ENCODE measurements at places on chromosomes 6 and 20.

GRCh38 chr20:43681991-43682410 lies 15.1 kb downstream of the MYBL2 start:
- DNase-seq = no peak

DNA sequence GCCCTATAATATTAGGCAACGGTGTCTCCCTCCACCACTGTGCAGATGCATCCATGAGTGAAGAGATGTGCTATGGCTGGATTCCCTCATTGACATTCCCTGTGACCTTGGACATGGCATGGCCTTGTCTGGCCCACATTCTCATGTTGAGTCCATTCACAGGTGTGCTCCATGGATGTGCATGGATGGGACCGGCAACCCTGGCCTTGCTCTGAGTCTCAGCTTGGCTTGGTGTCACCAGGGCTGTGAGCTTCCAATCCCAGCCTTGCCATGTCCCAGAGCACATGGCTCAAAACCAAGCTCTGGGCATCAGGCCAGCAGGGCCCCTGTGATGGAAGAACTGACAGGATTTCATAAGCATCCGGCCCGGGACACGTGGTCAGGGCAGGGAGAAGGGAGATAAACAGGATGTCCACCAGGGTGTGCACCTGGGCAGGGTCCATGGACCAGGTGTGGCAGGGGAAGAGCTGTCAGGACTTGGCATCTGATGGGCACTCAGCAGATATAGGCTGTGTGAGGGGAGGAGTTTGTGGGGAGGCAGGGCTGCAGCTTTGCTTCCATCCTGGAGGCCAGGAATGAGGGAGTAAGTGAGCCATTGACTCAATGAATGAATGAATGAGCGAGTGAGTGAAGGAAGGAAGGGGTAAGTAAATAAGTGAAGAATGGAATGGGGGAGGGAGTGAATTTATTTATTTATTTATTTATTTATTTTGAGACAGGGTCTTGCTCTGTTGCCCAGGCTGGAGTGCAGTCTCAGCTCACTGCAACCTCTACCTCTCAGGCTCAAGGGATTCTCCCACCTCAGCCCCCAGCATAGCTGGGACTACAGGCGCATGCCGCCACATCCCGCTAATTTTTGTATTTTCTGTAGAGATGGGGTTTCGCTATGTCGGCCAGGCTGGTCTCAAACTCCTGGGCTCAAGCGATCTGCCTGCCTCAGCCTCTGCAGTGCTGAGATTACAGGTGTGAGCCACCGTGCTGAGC lies 15.7 kb downstream of the NRSN2 start:
- DNase-seq = no peak

DNA sequence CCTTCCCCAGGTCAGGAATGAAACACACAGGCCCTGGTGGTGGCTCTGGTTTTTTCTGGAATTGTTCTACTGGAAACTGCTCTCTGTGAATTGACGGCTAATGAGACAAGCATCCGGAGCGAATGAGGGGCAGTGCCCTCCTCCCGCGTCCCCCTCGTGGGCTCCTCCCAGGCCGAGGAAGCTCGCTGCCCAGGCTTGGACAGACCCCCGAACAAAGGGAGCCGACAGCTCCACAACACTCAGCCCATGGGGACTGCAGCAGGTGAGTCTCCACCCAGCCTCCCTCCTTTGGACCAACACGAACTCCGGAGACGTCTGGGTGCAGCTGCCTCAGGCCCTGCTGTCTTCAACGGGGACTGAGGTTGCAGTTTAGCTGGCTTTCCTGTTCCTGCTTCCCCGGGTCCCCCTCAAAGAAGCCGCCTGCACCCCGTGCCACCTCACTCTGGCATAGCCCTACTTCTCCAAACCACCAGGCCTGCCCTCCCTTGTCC lies 31.3 kb upstream of the AFDN start:
- DNase-seq = no peak

- DNase-seq = no peak
These were observed 264.4 kb downstream of the ESR1 start for GRCh38 chr6:152071843-152072242.

- no peak for DNase-seq
These were observed 54.0 kb downstream of the ASXL1 start for GRCh38 chr20:32411955-32412706.

GRCh38 chr6:2739335-2739734 lies 11.4 kb downstream of the MYLK4 start:
- no peak for DNase-seq

- no peak for DNase-seq
These were observed 473.1 kb downstream of the CDH26 start for GRCh38 chr20:60431349-60431748.

GRCh38 chr6:16184129-16184528 lies 54.3 kb upstream of the GMPR start:
- DNase-seq = no peak

GRCh38 chr6:144758602-144759001 lies 473.5 kb downstream of the UTRN start:
- DNase-seq = no peak

DNA sequence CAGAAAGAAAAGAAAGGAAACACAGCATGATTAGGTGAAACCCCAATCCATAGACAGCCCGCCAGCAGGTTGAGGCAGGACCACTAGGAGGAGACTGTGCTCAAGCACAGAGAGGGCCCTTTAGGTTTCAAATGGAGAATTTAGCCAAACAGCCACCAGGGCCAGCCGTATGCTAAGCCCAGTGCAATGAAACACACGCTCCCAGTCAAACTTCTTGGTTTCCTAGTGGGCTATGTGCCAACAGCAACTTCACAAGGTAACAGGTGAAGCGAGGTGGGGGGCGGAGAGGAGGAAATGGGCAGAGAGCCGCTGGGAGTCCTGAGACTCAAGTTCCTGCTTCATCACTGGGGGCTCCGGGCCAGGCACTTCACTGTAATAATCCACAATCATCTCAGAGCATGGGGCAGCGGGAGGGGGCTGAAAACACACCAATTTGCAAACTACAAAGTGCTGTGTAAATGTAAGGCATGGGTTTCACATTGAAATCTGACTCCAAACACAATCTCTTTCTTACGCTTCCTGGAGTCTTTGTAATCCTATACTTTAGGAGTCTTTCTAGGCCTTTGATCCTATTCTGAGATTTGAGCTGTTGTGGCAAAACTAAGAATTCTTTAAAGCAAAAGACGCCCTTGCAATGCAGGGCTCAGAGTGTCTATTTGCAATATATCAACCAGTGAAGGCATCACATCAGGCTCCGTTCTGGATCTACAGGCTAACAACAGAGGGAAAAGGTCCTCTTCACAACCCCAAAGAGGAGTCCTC lies 117.3 kb downstream of the OPRM1 start:
- DNase-seq = peak; percentile 47

- DNase-seq = no peak
These were observed 42.8 kb downstream of the HLA-DPB1 start for GRCh38 chr6:33118525-33119123.

DNA sequence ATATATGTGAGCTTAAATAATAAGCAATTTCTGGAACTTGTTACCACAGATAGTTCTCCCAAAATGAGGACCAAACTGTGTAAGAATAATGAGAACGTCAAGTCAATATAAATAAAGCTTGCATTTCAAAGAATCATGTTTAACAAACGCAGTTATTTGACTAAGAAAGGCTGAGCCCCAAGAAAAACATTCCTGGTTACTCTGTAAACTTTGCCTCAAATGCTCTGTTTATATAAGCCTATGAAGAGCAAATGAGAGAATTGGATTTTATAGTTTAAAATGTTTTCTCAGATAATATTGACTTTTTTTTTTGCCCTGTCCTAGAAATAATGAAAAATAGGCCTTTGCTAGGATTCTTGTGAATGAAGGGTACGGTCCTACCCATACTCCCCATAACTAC lies 81.3 kb downstream of the C6orf52 start:
- DNase-seq = no peak

DNA sequence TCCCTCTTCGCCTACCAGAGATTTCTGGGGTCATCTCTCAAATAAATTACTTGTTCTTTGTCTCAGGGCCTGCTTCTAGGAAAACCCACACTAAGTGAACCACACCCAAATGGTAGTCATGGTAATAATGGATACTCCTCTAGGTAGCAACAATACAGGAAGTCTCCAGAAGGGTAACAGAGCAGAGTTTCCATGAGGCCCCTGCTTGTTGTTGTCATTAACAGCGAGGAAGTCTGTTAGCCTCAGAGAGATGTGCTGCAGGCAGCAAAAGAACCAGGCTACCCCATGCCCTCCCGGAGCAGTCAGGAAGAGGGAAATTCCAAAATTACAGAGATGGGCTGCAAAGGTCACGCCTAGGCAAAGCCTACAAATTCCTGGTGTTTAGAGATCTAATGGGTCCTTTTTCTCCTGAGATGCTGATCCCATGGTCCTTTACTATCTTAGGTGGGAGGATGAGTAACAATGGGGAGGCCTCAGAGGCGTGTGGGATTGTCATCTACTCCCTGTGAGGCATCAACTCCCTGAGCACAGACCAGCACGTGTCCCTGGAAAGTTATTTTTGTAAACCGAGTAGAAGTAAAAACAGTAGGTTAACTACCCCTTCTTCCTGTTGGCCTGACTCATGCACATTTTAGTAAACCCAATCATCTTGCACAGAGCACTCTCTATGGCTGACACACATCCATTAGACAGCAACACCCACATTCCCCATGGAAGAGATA lies 10.1 kb downstream of the ISM1 start:
- peak; percentile 18 for DNase-seq

DNA sequence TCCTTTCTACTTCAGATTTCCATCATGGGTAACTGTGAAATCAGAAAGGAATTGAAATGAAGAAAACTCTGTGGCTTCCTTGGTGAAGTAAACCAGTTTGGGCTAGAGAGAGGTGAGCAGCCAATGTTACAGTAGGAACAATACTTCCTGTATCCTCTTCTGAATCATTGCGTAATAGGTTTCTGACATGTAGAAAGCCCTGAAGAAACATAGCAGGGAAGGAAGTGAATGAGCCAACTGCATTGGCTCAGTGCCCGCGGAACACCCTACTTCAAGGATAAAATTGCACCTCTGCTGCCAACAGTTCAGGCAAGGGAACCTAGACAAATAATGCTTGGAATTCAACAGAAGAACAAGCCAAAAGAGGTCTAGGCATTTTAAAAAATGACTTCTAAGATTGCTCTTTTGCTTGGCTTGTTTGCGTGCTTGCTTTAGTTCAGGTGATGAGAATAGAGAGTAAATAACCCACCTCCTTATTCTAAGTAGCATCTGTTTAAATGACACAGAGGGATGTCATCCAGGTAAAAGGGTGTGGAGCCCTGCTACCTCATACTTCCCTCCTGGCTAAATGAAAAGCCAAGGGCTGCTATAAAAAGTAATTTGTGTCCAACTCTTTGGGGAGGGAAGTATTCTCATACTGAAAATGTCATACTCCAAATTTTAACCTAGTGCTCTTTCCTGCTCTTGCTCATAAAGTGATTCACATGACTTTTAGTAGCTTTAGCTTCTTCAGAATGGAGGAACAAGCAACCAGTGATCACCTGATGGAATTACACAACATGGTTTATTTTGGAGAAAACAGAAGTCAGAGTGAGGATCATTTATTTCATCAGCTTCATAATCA lies 30.0 kb upstream of the AKIRIN2 start:
- DNase-seq = no peak

GRCh38 chr6:156598071-156598854 lies 178.9 kb upstream of the ARID1B start:
- DNase-seq = no peak

GRCh38 chr6:3061501-3061941 lies 6.8 kb upstream of the RIPK1 start:
- no peak for DNase-seq

DNA sequence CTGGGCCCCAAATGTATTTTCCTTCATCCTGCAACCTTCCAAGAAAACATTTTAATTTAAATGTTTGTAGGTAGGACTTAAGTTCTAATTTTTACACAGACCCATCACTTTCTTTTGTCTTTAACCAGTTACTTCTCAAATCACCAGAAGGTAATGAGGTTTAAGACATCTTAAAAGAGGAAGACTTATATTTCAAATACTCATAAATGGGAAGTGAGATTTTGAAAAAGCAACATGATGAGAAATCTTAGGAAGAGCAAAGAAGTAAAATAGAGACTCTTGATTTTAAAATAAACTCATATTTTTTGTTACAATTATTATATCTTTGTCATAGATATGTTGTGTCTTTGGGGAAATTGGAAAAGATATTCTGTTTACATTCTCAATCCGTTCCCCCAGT lies 82.3 kb downstream of the SYNE1 start:
- no peak for DNase-seq

DNA sequence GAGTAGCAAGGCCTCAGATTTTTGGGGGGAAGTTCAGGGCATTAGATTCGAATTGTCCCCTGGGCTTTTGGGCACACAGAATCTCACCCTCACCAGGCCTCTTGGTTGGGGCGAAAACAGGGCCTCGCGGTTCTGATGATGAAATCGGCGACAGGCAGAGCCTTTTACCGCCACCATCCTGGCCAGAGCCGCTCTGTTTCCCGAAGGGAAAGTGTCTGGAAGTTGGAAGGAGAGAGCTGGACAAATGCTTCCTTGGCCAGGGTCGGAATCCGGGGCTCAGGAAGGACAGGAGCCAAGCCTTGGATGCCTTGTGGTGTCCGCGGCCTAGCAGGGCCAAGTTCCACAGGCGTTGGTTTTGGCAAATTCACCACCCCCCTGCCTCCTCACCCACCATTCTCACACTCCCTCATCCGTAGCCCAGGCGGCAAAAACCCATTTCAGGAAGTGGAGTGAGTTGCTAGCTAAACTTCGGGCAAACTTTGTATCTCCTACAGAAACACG lies 3.5 kb upstream of the TFAP2A start:
- no peak for DNase-seq

DNA sequence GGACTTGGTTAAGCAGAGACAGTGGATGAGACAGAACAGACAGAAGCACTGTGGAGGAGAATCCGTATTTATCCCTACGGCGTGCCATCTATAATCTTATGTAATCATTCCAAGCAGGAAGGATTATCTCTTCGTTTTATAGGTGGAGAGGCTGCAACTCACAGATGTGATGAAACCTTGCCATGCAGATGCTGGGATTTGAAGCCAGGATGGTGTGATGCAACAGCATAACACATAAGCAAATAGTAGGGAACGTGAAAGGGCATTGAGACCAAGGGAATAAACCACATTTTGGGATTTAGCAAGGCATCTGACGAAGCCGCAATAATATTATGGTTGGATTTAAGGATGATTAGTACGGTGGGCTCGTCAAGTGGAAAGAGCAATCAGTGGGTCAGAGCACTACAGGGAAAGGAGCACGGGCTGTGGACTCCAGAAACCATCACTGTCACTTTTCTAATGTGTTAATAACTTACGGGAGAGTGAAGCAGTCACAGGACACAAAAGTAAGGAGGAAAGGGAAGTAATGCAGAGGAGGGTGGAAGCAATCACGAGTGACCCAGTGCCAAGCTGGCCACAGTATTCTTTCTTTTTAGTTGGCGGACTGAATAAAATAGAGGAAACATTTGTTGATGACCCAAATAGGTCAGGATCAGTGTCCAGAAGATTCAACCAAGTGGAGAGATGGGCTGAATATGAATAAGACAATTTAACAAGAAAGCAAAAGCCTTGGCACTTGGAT lies 119.6 kb upstream of the EDN1 start:
- no peak for DNase-seq

Data from stimulated activated CD8-positive, alpha-beta memory T cell treated with anti-CD3 and anti-CD28 coated beads, Interleukin-15, amount 100 ng/mL, for 4 hours (primary cell).